ENCODE measurements at places on chromosomes 12 and 14.

- no peak for DNase-seq
Measured at GRCh38 chr14:61280526-61281185, 482 bp downstream of the TMEM30B start.

DNA sequence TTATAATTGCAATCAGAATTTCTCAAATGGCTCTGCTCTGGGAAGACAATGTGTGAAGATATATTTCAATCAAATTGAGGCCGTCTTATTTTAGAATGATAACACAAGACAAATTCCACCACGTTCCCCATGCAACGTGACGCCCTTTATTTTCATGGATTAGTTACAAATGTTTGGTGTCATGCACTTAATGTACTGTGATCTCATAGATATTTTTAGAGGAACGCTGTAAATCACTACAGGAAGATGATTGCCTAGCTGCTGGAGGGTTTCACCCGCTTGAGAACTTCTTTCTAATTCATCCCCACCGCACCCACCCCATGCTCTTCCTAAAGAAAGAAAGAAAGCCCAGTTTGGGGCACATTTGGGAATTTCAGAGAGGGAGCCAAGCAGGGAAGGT lies 117.2 kb downstream of the PLXNC1 start:
- no peak for DNase-seq

DNA sequence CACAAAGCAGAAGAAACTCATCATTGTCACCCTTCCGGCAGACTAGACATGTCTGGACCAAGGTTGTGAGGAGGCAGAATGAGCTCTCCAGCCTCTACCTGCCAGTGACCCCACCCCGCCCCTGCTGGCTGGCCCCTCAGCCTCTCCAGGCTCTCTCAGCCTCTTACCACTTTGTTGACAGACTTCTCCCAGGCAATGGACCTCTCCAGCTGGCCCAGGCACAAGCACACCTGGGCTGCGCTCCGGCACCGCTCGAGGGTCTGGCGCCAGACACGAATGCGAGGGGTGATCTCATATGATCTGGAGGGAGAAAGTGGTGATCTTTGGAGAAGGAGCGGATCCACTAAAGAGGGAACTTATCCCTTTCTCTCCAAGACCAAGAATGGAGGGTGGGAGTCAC lies 30.3 kb downstream of the BAZ2A start:
- no peak for DNase-seq

GRCh38 chr12:9725213-9725870 lies 7.6 kb downstream of the CLECL1 start:
- DNase-seq, result no peak

DNA sequence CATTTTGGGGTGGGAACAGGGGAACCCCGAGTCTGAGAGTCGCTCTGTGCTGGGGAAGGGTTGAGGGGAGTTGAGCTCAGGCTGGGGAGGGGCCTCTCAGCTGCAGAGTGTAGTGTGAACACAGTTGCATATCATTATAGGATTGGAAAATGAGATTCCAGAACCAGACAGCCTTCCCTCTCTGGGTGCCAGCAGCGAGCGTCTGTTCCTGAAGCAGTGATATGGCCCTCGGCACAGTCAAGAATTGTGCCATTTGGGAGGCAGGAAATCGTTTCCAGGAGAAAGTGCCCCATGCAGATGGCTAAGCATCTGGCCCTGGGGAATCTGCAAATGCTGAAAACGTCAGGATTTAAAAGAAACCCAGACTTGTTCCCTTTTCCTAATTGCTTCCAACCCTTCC lies 70.4 kb upstream of the SFSWAP start:
- no peak for DNase-seq

GRCh38 chr14:74459289-74459946 lies 33.4 kb upstream of the SYNDIG1L start:
- no peak for DNase-seq

- no peak for DNase-seq
Measured at GRCh38 chr12:88866881-88867280, 286.6 kb upstream of the KITLG start.

DNA sequence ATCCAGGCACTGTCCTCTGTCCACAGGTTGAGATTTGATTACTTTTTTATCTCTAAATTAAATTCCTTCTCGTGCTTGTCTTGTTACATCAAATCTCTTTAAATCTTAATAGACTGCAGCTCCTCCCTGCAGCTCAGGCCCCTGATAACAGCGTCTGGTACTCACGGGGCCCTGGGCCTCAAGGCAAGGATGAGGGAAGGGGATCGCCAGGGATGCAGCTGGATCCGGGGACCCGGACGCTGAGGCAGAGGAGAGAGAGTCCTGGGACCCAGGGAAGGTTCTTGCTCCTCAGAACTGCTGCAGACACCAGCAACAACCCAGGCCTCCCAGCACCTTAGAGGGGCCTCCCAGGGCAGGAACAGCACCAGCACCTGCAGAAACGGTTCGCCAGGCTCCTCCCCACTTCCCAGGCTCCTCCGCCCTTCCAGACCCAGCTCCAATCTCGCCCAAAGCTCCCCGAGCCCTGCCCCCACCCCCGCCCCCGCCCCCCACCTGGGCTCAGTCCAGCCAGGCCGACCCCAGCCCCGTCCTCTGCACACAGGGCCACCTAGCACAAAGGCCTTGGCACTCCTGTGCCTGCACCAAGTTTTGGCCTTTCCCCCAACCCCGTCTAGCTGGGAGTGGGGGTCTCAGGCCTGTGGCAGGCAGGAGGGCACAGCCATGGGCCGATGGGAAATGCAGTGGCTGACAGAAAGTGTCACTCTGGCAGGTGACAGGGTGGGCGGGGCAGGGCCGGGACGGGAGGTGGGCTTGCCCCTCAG lies 60.3 kb upstream of the GALNT9 start:
- DNase-seq, result no peak

DNA sequence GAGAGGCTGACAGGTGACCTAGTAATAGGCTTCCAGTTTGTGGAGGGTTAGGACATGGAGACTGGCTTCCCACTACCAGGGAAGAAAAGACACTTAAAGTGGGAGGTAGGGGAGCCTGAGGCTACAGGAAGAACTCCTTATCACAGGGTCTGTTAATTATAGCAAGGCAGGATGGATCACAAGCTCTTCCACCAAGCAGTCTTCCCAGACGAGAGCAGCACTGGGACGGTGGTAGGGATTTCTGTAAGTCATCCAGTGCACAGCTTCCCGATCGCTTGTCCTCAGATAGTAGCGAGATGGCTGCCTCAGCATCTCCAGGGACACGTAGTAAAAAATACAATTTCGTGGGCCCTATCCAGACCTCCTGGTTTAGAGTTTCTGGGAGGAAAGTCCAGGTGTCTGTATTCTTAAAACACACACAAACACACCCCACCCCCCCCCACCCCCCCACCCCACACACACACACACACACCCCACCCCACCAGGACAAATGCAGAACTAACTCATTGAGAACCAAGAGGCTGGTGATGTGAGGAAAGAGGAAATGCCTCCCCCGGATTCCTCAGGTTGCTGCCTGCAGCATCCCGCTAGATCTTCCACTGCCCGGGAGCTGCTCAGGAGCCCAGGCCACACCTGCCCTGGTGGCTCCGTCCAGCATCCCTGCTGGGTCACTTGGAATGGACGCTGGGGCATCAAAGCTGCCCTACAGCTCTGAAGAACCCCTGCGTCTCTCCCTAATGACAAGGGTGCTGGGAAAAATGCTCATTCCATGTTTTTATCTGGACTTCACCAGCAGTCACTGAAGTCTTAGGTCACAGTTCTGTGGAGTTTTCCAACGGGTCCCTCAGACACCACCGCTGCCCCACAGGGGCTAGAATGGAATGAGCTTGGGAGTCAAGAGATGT lies 307.2 kb downstream of the CACNA1C start:
- DNase-seq, result no peak

DNA sequence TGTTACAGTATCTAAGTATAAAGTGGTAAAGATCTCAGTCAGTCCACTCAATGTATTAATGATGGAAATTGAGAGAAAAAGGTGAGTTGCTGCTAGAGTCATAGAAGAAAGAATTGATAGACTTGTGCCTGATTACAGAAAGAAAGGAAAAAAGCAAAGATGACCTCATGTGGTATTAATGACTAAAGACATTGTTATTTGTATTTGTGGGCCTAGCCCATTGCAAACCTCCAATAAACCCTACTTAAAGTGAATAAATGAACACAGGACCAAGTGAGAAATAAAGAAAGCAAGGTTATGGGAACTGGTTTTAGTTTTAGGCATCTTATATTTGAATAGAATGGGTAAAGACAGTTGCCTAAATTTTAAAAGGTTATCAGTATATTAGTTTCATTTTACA lies 105.5 kb downstream of the SYT1 start:
- no peak for DNase-seq

- no peak for DNase-seq
Measured at GRCh38 chr12:121282072-121282742, 14.3 kb downstream of the CAMKK2 start.

DNA sequence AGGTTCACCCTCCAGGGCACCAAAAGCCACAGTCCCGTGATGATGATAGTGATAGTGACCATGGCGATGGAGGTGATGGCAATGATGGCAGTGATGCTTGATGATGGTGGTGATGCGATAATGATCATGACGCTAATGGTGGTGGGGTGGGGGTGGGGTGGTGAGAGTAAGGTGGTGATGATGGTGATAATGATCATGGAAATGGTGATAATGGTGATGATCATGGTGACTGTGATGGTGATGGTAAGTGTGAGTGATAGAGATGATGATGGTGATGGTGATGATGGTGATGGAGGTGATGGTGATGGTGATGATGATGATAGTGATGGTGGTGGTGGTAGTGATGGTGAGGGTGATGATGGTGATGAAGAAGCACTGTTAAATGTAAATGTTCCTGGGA lies 96.9 kb downstream of the SYNE3 start:
- no peak for DNase-seq

GRCh38 chr12:76030341-76031080 lies 1.1 kb downstream of the PHLDA1 start:
- DNase-seq, result no peak

DNA sequence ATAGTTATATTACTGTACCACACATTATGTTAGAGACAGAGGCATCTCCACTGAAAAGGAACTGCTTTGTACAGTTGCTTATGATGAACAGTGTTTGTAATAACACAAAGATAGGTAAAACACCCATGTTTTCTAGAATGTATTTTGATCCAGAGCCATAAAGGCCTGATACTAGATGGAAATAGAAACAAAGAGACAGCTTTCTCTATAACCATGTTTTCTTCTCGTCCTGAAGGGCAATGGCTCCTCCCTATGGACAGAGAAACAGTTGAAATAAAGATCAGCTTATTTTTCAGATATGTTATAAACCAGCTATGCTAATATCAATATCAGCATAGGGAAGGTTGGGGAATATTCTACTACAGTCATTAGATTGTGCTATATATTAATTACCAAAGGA lies 109.2 kb downstream of the ATXN7L3B start:
- no peak for DNase-seq

- DNase-seq, result no peak
Measured at GRCh38 chr14:39318574-39318973, 84.9 kb downstream of the MIA2 start.

DNA sequence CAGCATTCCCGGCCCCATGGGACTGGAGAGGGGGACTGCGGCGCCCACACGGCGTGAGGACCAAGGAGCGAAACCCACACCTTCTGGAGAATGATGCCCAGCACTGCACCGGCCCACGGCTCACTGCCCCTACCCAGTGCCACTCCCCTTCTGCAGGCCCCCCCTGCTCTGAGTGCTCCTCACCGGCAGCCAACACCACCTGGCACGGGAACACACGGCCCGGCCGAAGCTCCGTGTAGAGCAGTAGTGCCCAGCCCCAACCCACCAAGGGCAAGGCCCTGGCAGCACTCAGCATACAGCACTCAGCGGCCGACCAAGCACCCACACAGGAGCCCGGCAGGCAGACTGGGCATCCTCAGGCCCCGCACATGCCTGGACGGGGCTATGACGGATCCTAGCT lies 13.4 kb downstream of the BTBD6 start:
- DNase-seq, result no peak

- DNase-seq, result no peak
Measured at GRCh38 chr14:24307156-24307574, 612 bp downstream of the CIDEB start.

GRCh38 chr12:18387706-18388105 lies 126.4 kb downstream of the PIK3C2G start:
- no peak for DNase-seq

DNA sequence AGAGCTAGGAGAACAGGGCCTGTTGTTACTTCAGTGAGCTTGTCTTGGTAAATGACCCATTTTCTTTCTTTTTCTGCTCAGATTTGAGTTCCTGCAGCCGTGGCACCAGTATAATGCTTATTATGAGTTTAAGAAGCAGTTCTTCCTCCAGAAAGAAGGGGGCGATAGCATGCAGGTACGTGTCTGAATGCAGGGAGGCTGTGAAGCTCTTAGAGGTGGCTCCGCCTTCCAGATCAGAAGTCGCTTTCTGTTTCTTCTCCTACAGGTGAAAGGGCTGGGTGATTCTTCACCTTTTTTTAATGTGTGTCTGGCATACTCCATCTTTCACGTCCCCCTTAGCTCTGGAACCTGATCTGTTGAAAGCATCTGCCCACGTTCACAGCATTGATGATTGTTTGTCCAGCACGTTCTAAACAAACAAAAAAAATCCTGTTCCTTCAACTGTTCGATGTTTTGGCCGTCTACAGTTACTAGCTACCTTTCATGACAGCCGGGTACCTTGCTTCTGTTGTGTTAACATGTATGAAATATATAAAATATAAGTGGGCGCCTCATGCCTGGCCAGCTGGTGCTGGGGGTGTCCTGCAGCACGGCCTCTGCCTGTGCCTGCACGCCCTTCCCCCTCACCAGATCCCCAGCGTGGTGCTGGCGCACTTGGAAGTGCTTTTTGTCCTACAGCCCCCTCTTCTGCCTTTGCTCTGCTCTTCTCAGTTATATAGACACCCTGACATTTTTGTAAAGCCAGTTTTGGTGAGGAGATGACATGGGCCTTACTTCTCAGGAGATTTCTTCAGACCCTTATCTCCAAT lies 44.6 kb downstream of the SFSWAP start:
- DNase-seq, result no peak

GRCh38 chr14:97581016-97581415 lies 783.8 kb downstream of the VRK1 start:
- DNase-seq, result no peak

GRCh38 chr14:88369496-88369895 lies 16.0 kb upstream of the SPATA7 start:
- DNase-seq, result no peak

DNA sequence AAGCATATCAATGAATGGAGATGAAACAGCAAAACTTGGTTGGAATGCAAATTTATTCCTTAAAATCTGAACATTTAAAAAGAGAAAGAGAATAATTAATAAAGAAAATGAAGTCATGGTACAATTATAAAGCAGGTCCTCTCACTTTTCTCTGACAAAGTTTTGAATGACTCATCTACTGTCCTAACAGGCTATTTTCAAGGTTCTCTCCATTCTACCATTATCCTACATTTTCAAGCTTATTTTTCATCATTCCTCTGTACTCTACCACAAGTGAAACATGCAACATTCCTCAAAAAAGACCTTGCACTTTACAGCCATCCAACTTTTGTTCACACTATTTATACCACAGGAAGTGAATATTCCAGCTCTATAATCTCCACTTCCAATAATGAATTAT lies 36.9 kb upstream of the AP4S1 start:
- no peak for DNase-seq

Measured in CMK (cell line).